Osteoblast (primary cell): ENCODE measurements at places on chromosomes 2 and 18.
A peak's percentile ranks its signal among the peaks of the same experiment; 100 is the strongest.

- H3K27me3 ChIP-seq, result no peaks in the 10 kb centered on the region
- H3K4me3 ChIP-seq, result no peak overlapping the region
- no peak for DNase-seq
- no peak overlapping the region for H3K27ac ChIP-seq
- no peaks in the 10 kb centered on the region for H3K4me1 ChIP-seq
These were observed 401.3 kb downstream of the PID1 start for GRCh38 chr2:228869636-228870264.

DNA sequence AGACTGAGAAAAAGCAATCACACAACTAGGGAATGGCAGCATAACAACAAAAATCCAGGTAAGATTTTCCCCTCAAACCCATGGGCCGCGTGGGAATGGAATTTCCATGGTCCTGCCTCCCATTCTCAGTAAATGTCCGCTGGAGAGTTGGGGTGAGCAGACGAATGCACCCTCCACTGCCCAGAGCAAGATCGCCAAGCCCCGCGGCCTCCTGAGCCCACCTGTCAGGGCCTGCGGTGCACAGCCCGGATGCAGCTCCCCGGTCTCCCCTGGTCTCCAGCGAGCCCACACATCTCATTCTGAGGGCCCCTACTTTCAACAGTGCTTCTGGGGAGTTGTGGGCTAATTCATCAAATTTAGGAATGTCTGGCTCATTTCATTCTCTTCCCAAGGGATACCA lies 327.4 kb upstream of the HS6ST1 start:
- no peak overlapping the region for H3K4me3 ChIP-seq
- no peaks in the 10 kb centered on the region for H3K27me3 ChIP-seq
- no peaks in the 10 kb centered on the region for H3K36me3 ChIP-seq
- H3K27ac ChIP-seq, result no peak overlapping the region
- peak; percentile 44 for DNase-seq

GRCh38 chr2:157625296-157625695 lies 3.4 kb downstream of the ACVR1C start:
- DNase-seq, result no peak
- no peak overlapping the region for H3K27ac ChIP-seq
- no peak overlapping the region for H3K4me3 ChIP-seq
- H3K36me3 ChIP-seq, result no peaks in the 10 kb centered on the region
- peaks cover 9% of the 10 kb centered on the region for H3K4me1 ChIP-seq

GRCh38 chr2:203501873-203502272 lies 33.2 kb downstream of the RAPH1 start:
- H3K27me3 ChIP-seq, result no peaks in the 10 kb centered on the region
- H3K4me3 ChIP-seq, result no peak overlapping the region
- DNase-seq, result no peak
- H3K27ac ChIP-seq, result no peak overlapping the region
- H3K4me1 ChIP-seq, result peaks cover 17% of the 10 kb centered on the region

DNA sequence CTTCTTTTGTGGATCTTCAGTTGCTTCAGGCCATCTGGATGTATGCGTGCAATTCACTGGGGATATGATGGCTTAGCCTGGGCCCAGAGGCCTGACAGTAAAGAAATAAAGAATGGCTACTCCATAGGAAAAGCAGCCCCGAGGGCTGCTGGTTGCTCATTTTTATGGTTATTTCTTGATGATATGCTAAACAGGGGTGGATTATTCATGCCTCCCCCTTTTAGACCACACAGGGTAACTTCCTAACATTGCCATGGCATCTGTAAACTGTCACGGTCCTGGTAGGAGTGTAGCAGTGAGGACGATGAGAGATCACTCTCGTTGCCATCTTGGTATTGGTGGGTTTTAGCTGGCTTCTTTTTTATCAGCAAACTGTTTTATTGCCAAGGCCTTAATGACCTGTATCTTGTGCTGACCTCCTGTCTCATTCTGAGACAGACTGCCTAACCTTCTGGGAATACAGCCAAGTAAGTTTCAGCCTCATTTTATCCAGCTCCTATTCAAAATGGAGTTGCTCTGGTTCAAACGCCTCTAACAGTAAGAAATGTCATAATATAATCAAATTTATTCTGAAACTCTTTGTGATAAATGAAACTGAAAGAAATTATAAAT lies 60.5 kb downstream of the DSEL start:
- no peaks in the 10 kb centered on the region for H3K36me3 ChIP-seq
- H3K27me3 ChIP-seq, result no peaks in the 10 kb centered on the region
- no peak overlapping the region for H3K27ac ChIP-seq
- H3K4me1 ChIP-seq, result peaks cover 4% of the 10 kb centered on the region
- no peak for DNase-seq

DNA sequence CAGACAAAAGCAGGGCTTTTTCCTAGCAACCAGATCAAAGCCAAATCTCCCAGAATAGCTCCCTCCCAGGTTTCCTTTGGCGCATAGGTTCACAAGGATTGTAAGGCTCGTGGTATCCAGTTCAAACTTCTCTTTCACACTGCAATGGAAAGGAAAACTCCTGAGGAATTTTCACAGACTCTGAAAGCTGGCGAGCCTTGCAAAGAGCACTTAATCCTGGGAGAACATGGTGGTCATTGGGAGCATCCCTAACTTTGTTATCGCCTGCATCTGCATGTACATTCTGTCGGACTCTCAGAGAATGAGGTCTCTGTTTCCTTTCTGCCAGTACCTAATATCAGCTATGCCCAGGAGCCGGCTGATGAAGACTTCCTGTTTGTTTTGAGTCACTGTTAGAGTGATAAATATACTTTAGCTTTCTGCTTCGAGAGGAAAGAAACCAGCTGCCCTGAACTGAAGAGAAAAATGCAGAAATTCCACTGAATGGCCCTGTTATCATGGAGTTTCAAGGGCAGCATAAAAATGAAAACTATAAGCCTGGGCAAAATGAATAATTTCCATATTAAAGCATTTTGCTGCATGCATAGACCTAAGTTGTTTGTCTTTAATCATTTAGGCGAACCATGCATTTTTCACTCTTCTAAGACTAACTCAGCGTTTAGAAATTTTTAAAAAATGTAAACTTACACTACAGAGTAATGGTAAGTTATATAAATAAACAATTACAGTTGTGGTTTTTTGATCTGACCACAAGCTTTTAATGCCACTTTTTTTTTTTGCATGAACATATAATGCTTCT lies 76.4 kb upstream of the ZEB2 start:
- H3K4me3 ChIP-seq, result peak overlapping the region; percentile 2
- no peak overlapping the region for H3K27ac ChIP-seq
- no peaks in the 10 kb centered on the region for H3K36me3 ChIP-seq

DNA sequence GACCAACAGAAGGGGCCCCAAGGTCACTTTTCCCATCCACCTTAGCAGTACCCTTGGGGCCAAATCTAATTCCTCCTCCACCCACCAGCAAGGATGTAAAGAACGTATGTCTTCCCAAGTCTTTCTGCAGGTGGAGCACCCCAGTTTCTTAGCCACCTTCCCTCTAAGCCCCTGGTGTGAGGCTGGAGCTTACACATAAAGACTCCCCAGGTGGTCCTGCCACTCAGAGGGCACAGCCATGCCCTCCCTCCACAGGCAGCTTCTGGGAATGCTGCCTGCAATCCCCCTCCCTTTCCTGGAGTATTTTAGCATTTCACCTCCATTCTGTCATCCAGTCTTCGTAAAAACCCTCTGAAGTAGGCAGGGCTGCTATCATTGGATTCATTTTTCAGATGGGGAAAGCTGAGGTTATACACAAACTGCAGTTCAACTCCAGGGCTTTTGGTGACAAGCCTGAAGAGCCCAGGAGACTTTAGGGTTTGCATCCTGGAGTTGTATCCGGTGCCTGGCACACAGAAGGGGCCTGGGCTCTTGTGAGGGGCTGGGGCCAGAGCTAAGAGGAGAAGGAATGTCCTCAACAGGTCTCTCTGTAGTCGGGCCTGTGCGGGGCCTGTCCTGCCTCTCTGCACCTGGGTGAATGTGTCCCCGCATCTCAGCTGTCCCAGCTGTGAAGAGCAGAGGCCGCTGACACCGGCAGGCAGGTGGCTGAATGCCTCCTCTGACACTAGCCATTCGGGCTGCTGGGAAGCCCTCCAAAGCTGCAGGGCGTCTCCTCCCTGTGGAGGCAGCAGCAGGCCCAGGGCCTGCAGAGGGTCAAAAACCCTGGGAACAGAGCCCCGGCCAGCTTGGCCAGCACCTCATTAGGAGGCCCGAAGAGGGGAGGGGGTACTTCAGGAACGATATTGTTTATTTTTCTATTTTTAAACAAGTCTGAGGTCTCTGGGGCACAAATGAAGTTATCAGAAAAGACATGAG lies 27.6 kb downstream of the CIB4 start:
- DNase-seq, result no peak
- H3K36me3 ChIP-seq, result no peaks in the 10 kb centered on the region
- H3K27me3 ChIP-seq, result peaks cover 78% of the 10 kb centered on the region
- no peak overlapping the region for H3K27ac ChIP-seq
- no peak overlapping the region for H3K4me3 ChIP-seq
